ENCODE measurements at places on chromosomes 7 and 10.
A peak's percentile ranks its signal among the peaks of the same experiment; 100 is the strongest.

GRCh38 chr10:17851611-17852010 lies 42.5 kb downstream of the MRC1 start:
- DNase-seq = no peak

GRCh38 chr10:71585564-71586290 lies 133.9 kb downstream of the C10orf105 start:
- no peak for DNase-seq

DNA sequence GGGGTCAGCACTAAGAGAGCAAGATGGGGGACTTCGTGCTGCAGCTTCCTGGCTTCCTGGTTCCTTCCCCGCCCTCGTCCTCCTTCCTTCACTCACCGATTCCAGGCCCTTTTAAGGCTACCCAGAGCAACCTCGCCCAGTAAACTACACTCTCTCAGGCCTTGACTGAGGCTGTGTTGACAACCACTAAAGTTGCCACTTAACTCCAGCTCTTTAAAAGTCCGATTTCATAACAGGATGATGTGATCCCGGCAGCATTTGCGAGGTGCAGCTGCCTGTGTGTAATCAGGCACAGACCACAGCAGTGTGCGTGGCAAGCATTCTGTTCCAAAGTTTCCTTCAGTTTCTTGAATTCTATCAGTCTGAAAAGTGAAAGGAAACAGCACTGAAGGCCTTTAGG lies 110.6 kb downstream of the RAB11FIP2 start:
- DNase-seq = no peak

DNA sequence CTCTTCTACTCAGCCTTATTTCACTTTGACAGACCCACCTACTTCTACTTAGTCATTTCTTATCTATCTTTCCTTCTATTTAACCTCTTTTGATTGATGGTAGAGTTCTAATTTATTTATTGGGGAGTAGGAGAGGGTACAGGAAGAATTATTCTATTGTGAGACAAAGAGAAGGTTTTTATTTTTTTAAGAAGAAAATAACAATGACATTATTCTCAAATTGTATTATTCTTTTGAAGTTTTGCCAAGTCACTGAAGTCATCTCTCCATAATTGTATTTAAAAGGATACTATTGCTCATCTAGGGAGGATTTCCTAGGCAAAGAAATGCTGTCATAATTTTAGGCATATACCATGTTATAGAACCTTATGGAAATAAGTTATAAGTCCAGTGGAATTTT lies 52.7 kb downstream of the ITGB8 start:
- DNase-seq = no peak

DNA sequence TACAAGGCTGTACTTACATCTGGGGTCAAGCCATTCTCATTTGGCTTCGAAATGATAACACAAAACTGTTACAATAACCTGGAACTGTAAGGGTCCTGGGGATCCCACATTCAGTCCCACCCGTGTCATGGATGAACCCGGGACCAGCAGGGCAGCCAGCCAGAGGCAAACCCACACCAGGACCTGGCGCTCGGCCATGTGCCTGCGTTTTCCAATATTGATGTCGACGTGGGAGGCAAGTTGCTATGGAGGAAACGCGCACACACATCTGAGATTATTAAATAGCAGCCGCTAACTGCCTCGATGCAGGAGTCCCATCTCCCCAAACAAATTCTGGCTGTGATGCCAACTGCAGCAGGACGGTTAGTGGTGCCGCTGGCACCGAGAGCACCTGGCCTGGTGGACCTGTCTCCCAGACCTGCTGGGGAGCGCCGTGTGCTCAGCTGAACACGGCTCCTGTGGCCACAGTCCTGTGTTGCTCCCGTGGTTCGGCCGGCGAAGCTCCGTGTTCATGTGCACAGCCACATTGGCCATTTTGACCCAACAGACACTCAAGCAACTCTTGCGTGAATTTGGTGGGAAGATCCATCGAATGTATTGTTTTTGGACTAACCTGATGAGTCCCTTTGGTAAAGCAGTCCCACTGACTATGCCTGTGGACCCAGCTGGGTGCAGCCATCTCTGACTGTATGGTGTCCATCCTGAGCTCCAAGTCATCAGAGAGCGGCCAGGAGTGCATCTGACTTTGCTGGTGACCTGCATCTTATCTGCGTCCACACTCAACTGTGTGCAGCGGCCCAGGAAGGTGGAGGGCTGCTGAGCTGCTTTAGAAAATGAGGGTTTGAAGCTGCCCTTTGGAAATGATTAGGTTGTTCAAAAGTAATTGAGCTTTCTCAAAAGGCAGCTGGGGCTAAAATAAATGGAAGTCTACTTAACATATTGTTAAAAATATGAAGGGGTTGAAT lies 398.2 kb downstream of the DNAJB6 start:
- no peak for DNase-seq

DNA sequence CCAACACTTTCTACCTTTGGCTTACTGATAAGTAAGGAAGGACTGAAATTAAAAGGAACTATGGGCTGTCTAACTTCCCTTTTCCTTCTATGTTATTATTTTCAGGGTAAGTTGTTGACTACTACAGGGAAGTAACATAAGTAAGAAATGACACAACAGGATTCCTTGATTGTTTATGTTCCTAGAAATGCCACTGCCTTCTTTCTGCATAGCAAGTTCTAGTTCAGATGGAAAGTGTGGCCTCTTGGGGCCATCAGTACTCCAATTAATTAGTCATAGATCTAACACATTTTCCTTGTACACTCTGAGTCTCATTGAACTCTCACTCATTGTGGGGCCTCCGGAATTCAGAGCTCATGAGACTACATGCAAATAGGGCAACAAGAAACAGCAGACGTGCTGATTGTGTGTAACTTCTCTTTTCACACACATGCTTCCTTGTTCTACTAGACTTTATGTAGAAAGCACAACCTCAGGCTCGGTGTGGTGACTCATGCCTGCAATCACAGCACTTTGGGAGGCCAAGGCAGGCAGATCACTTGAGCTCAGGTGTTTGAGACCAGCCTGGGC lies 35.3 kb upstream of the HIBADH start:
- peak; percentile 12 for DNase-seq
